Esophagus squamous epithelium (tissue), 5 donors: ENCODE measurements at places on chromosomes 2 and 18.

GRCh38 chr2:118492335-118492734, 355.1 kb downstream of the EN1 start:
- DNase-seq = no peak

DNA sequence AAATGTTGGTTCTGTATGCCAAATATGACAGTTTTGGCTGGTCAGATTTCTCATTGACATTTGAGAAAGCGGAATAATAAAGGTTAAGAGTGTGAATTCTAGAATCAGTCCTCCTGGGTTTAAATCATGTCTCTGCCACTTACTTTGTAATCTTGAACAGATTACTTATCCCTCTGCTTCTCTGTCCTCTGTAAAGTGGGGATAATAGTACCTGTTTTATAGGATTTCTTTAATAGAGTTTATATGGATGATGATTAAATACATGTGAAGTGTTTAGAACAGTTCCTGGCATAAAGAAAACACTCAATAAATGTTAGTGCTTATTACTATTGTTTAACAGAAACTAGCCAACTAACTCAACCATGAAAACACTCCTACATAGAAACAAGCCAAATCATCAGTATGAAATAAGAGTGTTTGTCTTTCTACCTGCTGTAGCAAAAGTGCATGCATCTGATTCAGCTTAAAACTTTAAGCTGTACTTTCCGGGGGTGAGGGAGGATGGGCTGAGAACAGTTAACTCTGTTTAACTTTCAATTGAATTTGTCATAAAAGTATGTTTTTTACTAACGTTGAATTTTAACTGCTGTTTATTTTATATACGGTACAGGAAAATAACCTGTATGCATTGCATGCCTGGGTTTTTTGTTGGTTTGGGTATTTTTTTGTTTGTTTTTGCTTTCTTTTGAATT, 6.8 kb downstream of the HTR2B start:
- DNase-seq = no peak

DNA sequence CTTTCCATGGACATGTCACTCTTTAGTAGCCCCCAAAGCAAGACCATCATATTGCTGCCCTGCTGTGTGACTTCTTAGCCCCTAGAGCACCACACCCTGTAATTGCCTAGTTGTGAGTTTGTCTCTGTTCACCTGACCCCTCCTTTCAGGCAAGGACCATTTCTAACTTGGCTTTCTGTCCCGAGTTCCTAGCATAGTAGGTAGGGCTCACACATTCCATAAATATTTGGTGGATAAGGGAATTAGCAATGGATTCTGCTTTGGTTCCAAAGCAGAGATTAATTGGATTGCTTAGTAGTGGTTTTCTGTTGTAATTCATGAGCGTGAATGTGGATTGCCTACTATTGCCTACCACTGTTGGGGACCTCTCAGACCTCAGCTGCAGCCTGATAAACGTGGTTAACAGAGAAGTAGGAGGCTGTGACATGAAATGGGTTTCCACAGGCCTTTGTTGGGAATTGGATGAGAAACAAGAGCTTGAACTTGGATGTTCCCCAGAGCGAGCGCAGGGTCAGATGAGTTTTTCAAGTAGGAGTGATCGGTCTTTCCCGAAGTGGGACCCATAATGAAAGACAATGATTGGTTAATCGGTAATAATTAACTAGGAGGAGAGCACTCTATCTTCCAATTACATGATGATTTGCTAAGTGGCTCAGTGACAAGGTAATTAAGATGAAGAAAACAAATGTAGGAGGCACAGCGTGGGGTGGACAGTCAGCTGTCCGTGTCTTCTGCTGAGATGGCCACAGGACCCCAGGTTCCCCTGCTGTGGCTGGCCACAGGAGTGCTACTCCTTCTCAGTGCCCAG, 13.4 kb upstream of the UGT1A1 start:
- no peak for DNase-seq

- DNase-seq = no peak
Measured at GRCh38 chr2:106085181-106085940, 108.7 kb downstream of the UXS1 start.

DNA sequence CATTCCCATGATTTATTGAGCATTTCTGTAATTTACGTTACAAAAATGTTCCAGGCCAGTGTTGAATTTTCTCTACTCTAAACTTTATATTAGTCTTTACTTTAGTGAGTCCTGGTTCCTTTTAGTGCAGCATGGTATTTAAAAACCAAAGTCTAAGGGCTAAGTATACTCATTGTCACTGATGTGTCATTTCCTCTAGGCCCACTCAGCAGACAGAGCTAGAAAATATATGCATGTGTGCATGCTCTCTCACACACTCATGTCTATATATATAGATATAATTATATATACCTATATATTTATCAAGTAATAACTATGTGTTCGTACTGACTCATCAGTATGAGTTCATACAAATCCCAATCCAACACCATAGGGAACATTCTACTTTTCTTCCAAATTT, 132.5 kb upstream of the SLC8A1 start:
- no peak for DNase-seq
